SJCRH30 (cell line): ENCODE measurements at places on chromosomes 3 and 15.

GRCh38 chr3:152272771-152273242 is 4.1 kb downstream of the MBNL1 start:
- no peak for DNase-seq

DNA sequence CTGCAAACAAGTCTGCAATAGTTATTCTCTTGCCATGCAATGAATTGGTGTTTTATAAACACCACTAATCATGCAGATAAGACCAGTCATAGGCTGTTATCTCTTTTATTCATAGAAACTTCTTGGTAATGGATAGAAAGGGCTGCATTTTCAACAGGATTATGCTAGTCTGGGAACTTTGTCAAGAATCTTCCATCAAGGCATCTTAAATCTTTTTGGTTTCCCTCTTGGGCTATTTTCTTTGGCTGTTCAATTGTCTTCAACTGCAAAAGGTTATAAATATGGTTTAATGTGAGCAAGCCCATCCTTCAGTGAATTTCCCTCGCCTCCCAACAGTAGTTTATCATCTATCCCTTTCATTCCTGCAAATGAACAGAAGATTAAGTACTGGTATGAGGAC is 59.0 kb upstream of the MINAR1 start:
- no peak for DNase-seq

GRCh38 chr3:158097081-158097592 is 9.1 kb downstream of the SHOX2 start:
- DNase-seq: no peak

DNA sequence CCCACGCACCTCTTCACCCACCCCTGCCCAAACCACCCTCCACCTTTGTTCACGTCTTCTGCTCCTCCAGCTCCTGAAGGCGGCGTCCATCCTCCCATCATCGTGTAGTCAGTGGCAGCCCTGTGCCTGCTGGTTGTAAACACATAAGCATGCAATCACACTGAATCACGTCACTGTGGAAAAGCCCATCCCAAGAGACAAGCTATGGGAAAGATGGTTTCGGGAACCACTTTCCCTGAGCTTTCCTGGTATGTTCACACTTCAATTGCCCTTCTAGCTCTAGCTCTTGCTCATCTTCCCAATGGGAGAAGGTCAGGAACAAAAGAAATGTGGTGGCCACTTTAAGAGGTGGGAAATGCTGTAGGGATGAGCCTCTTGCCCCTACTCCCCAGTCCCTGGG is 14.4 kb upstream of the GOLGA8J start:
- no peak for DNase-seq

DNA sequence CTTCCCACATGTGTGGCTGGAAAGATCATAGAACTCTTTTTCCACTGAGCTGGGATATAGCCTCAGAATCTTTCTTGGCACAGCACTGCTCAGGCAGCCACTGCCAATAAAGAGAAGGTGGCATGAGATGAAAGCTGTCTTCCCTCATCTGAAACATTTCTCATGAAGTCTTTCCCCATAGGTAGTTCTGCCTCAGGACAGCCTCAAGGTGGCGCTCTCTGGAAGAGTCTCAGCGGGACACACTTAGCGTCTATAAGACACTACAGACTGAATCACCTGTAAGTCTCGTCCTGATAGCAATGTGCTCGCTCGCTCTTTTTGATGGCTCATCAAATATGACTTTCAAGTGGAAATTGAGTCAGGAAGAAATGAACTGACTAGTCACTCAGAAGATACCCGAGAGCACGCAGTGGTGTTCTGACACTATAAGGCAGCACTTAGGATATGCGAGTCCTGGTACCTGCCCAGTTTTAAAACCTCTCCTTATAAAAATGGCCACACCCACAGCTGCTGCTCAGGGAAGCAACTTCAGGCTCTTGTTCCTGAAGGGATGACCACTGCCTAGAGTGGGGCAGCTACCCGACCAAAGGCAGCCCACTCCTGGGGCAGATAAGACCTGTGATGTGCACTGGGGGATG is 269.5 kb downstream of the SUCLG2 start:
- peak; percentile 20 for DNase-seq

- DNase-seq: no peak
Observed at GRCh38 chr3:62065985-62066693, 307.2 kb downstream of the FEZF2 start.

- DNase-seq: peak; percentile 73
Observed at GRCh38 chr15:95017666-95018328, 786.4 kb downstream of the MCTP2 start.

DNA sequence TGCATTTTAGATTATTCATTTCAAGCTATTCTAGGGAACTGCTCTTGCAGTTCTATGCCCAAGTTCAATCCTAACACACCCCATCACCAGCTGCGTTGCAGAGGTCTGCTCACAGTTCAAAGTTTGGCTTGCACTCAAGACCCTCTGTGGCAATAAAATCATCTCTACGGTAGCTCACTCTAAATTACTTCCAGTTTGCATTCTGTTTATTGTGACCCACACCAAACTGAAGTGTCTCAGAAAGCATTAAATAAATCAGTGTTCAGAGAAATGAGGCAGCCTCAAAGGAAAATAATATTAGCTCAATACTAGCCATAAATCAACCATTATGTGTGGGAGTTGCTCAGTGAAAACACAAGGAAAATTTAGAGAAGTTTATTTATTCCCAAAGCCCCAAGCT is 250.3 kb downstream of the MAGI1 start:
- no peak for DNase-seq

DNA sequence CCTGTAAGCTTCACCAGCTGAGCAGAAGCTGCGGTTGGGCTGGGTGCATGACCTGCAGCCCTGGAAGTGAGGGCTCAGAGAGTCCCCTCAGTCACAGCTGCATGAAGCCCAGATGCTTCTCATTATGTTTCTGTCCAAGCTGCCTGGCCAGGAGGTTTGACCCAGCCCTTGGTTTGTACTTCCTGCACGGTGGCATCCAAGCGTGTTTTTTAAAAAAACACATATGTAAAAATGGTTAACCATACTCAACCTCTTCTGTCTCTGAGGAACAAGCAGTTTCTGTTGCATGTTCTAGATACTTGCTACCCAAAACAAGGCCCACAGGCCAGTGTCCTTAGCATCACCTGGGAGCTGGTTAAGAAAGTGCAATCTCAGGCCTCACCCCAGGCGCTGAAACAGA is 76.0 kb upstream of the ATP10A start:
- no peak for DNase-seq

GRCh38 chr3:129161860-129162271 is 1.0 kb upstream of the ISY1 start:
- peak; percentile 46 for DNase-seq

GRCh38 chr3:14565868-14566588 is 25.9 kb upstream of the GRIP2 start:
- DNase-seq: peak; percentile 21

GRCh38 chr15:45100884-45101625 is 12.9 kb downstream of the DUOX2 start:
- DNase-seq: no peak

DNA sequence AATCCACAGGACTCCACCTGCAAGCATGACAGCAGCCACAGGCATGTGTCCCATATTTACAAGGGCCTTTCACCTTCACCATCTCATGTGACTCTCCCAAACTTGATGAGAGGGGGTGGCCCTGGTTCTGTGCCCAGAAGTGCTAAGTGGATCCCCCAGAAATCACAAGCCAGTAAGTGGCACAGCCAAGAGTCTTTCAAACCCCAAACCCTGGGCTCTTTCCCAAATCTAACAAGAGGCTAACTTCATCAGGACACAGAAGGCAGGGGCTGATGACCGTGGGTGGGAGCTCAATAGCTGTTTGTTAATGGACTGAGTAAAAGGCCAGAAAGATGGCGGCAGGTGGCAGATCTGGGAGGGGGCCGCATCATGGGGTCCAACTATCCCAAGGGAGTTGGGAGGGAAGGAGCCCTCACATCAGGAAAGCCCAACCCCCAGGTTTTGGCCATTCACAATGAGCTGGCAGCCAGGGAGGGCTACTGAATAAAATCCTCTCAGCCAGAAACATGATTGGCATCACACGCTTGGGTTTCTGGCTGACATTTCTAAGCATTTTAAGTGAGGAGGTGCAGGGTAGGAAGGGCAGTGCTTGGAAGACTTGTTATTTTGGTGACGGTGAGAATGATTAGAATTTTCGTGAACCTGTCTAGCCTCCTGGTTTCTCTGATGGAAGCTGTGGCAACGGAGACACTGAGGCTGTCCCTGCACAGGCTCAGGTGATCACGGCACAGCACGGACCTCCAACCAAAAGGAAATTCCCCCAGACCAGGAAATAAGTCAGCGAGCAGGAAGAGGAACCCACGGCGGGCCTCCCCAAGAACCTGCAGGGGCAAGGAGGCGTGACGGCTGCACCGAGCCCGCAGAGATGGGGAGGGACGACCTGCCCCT is 109.3 kb downstream of the OXNAD1 start:
- DNase-seq: no peak

DNA sequence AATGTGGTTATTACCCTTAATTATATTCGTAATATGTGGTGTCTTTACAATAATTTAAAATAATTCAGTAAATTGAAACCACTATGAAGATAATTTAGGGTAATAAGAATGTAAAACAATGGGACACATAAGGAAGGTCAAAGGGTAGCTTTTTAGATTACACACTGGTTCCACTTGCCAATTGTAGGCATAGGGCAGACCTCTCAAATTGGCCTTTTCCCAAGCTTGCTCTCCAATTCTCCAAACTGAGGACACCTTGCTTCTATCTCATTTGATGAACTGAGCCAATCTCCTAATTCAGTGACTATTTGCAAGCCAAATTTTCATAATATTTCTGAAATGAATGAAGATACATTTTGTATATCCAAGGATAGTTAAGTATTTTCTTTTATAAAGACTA is 151.4 kb downstream of the ARPP21 start:
- no peak for DNase-seq

GRCh38 chr15:47750740-47751262 is 33.5 kb downstream of the SEMA6D start:
- no peak for DNase-seq

GRCh38 chr3:61227799-61228198 is 23.5 kb downstream of the FHIT start:
- no peak for DNase-seq

- no peak for DNase-seq
Observed at GRCh38 chr3:52471371-52472238, 16.2 kb downstream of the NISCH start.

GRCh38 chr15:59845942-59846499 is 156.9 kb upstream of the BNIP2 start:
- no peak for DNase-seq

GRCh38 chr3:87501076-87501475 is 224.7 kb upstream of the POU1F1 start:
- no peak for DNase-seq

GRCh38 chr3:29275309-29275708 is 5.6 kb upstream of the RBMS3 start:
- DNase-seq: no peak

DNA sequence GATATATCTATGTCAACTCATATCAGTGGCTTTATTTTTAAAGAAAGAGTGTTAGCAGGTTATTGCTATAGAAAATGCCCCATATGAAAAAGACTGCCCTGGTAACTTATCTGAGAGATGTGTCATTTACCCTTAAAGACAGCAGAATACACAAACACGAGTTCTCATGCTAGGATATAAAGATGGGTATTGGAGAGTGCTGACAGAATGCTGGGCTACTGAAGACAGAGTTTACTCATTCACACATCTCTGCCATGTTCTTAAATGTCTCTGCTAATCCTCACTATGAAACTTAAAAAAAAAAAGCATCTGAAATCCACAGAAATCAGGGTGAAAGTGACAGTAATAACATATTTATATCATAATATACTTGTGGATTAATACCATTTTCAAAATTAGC is 126.7 kb downstream of the FOXP1 start:
- DNase-seq: no peak

DNA sequence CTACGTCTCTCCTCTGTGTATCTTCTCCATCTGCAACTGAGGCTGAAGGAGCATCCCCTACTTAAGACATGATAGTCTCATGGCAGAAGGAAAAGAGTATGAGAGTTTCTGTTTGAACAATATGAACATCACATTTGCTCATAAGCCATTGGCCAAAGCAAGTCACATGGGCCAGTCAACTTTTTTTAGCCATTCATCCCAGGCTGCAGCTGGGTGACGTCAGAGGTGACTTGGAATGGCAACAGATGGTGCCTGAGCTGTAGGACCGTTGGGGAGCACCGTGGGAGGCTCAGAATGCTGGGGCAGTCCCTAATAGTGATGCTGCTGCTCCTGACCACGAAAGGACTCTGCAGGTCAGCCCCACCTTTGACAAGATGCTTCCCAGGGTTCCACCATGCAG is 58.7 kb downstream of the CRTC3 start:
- peak; percentile 27 for DNase-seq
